ENCODE measurements at places on chromosomes 16 and 17. TPM values are rescaled to one million over a fixed set of nuclear protein-coding genes. Genes with fewer than 3 reads are reported as not detected.

The NUBP2 gene
- total RNA-seq = 215 TPM

DNA sequence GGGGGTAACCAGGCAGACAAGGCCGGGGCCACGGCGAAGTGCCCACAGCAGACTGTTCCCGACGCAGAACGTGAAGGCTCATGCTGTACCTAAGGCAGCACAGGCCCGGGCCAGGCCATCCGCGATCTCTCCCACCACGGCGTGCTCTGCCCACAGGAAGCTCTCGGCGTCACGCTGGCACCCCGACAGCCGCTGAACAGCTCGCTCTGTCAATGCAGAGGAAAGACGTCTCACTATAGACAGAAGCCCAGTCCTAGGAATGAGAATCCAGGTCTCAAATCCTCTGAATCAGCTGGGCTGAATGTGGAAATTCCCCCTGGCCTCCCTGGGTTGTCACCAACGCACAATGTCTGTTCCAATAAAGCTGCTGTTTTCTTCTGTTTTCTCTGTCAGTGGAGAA, 21.4 kb downstream of the SERPINF1 start:
- DNase-seq = no peak

- DNase-seq = peak; percentile 79
Observed at GRCh38 chr17:31373150-31374093, 18.1 kb upstream of the RAB11FIP4 start.

The TAT gene
- not detected for total RNA-seq

Data from HT-29 (cell line).